ENCODE measurements at places on chromosomes 1 and 21. TPM values are rescaled to one million over a fixed set of nuclear protein-coding genes. Genes with fewer than 3 reads are reported as not detected.
A peak's percentile ranks its signal among the peaks of the same experiment; 100 is the strongest.

ZDHHC18 gene
- total RNA-seq = 16.2 TPM

GRCh38 chr1:7224644-7225043 lies 439.4 kb downstream of the CAMTA1 start:
- DNase-seq = peak; percentile 12
- H3K4me3 ChIP-seq = no peak overlapping the region
- H3K27ac ChIP-seq = no peak overlapping the region
- no peaks in the 10 kb centered on the region for H3K36me3 ChIP-seq

GUCA2A gene
- not detected for total RNA-seq

DNA sequence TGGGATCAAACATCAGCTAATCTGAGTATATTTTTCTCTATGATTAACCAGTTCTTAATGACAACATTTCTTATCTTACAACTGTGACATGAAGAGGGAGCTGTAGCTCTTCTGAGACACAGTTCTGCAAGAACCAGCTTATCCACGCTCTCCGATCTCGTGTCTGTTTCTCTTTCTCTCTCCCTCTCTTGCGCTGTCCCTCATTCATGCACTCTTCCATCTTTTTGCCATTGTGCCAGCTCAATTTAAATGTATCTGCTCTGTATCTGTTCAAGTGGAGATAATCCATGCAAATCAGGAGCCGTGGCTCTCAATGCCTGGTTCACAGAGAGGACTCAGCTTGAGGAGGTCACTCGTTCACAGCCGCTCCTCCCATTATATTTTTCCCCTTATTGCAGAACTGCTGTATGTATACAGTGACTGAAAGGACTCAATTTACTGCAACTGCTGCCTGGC lies 494.7 kb upstream of the ADGRL2 start:
- no peaks in the 10 kb centered on the region for H3K27me3 ChIP-seq
- peak overlapping the region; percentile 25 for H3K4me3 ChIP-seq
- no peak overlapping the region for H3K27ac ChIP-seq

OR2M5 gene
- total RNA-seq = not detected

GRCh38 chr1:67489643-67490042 lies 59.4 kb upstream of the SERBP1 start:
- no peak overlapping the region for H3K27ac ChIP-seq
- no peaks in the 10 kb centered on the region for H3K36me3 ChIP-seq
- peaks cover 2% of the 10 kb centered on the region for H3K27me3 ChIP-seq
- H3K4me1 ChIP-seq = no peaks in the 10 kb centered on the region
- DNase-seq = peak; percentile 30
- no peak overlapping the region for H3K4me3 ChIP-seq

ZNF593 gene
- 34.5 TPM for total RNA-seq

GRCh38 chr21:34302521-34302920 lies 61.3 kb upstream of the KCNE2 start:
- no peaks in the 10 kb centered on the region for H3K36me3 ChIP-seq
- H3K4me1 ChIP-seq = peaks cover 14% of the 10 kb centered on the region
- H3K27ac ChIP-seq = no peak overlapping the region
- H3K4me3 ChIP-seq = no peak overlapping the region
- no peak for DNase-seq

CYP2J2 gene
- 3.8 TPM for total RNA-seq

GPR37L1 gene
- total RNA-seq = not detected

PDZK1IP1 gene
- not detected for total RNA-seq

GRCh38 chr1:246221485-246222255 lies 285.4 kb downstream of the SMYD3 start:
- no peak overlapping the region for H3K4me3 ChIP-seq
- H3K36me3 ChIP-seq = no peaks in the 10 kb centered on the region
- H3K27ac ChIP-seq = no peak overlapping the region
- no peaks in the 10 kb centered on the region for H3K27me3 ChIP-seq
- H3K4me1 ChIP-seq = no peaks in the 10 kb centered on the region

- no peak for DNase-seq
- no peaks in the 10 kb centered on the region for H3K4me1 ChIP-seq
- H3K27me3 ChIP-seq = no peaks in the 10 kb centered on the region
- H3K36me3 ChIP-seq = no peaks in the 10 kb centered on the region
These were observed 303.7 kb downstream of the HLX start for GRCh38 chr1:221182791-221183533.

- no peaks in the 10 kb centered on the region for H3K27me3 ChIP-seq
- H3K36me3 ChIP-seq = no peaks in the 10 kb centered on the region
- no peak overlapping the region for H3K27ac ChIP-seq
- no peaks in the 10 kb centered on the region for H3K4me1 ChIP-seq
- DNase-seq = no peak
These were observed 56.8 kb downstream of the PRKAB2 start for GRCh38 chr1:147115496-147115895.

DNA sequence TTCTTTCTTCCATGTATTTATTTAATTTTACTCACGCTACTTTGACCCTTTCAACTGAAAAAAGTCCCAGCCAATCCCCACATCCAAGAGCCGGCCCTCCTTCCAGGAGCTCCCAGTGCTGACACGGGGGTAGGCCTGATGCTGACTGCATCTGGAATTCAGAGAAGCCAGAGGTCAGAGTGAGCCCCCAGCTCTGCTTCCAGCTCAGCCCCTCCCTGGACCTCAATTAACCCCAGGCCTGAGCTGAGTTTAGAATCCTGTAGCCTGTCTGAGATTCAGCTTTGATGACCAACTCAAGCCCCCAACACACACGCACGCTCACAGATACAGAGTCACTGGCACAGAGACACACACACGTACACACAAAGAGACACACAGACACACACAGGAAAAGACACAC lies 247.9 kb downstream of the NPHP4 start:
- peaks cover 14% of the 10 kb centered on the region for H3K27me3 ChIP-seq
- no peaks in the 10 kb centered on the region for H3K4me1 ChIP-seq
- no peaks in the 10 kb centered on the region for H3K36me3 ChIP-seq
- DNase-seq = no peak
- H3K4me3 ChIP-seq = no peak overlapping the region

GRCh38 chr1:85404408-85404807 lies 60.6 kb downstream of the DDAH1 start:
- no peaks in the 10 kb centered on the region for H3K4me1 ChIP-seq
- no peaks in the 10 kb centered on the region for H3K36me3 ChIP-seq
- H3K27ac ChIP-seq = no peak overlapping the region
- no peak overlapping the region for H3K4me3 ChIP-seq
- no peaks in the 10 kb centered on the region for H3K27me3 ChIP-seq

SIPA1L2 gene
- 143 TPM for total RNA-seq

DNA sequence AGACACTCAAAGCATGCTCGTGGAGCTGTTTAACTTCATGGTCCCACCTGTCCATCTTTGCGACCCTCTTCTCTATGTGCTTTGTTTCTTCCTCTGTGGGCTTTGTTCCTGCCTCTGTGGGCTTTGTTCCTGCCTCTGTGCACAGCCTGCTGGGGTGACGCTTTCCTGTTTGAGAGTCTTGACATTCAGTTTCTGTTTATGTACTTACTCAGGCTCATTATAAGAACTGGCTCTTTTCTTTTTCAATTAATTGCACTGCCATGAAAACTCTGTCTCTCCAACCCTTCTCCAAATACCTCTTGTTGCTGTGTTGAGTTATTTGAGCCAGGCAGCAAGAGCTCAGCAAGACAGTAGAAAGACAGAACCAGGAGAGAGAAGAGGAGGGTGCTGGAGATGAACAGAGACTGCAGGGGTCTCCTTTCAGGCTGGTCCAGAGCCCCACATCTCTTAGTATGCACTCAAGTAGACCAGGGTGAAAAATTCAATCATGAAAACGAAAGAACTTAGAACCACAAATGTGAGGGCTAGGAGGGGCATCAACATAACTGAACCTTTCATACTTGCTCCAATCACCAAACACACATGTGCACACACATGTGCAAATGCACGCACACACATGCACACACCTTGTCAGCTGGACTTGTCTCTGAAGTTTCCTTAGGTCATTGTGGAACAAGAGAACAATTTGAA lies 88.3 kb upstream of the SGIP1 start:
- no peaks in the 10 kb centered on the region for H3K27me3 ChIP-seq
- H3K36me3 ChIP-seq = no peaks in the 10 kb centered on the region
- no peak overlapping the region for H3K4me3 ChIP-seq
- H3K27ac ChIP-seq = no peak overlapping the region
- DNase-seq = no peak

OR10T2 gene
- total RNA-seq = not detected

S100A7A gene
- not detected for total RNA-seq

ESPN gene
- 9.7 TPM for total RNA-seq

PRPF38B gene
- total RNA-seq = 24.2 TPM

DNA sequence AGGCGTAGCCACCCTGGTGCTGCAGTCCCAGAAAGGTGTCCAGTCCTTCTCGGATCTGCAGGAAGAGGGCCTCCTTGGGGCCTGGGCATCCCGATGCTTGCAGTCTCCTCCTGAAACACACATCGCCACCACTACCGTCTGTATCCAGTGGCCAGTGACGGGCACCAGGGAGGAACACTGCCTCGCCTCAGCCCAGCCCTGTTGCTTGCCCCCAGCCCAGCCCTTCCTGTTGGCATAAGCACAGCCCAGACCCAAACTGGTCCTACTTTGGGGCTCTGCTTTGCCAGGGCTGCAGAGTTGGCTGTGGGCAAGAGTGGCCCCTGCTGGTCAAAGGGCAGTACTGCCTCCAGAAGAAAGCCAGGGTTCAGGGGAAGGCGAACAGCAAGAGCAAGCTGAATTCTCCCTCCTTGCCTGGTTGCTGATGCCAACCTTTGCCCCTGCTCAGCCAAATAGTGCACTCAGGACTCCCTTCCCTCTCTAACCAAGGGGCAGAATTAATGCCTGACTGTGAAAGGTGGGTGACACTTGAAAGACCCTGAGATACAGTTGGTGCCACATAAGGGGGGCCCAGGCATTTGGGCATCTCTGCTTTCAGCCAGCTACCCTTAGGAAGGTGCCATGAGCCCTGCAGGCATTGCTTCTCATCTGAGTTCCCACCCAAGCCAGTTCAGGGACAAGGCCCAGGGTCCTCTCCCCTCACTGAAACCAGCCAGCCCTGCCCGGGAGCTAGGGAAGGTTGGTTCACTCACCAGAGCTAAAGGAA lies 11.1 kb upstream of the ARHGEF2 start:
- H3K4me1 ChIP-seq = no peaks in the 10 kb centered on the region
- H3K4me3 ChIP-seq = no peak overlapping the region
- H3K27ac ChIP-seq = no peak overlapping the region
- no peaks in the 10 kb centered on the region for H3K27me3 ChIP-seq
- peak; percentile 76 for DNase-seq

CCDC181 gene
- total RNA-seq = 5.9 TPM

DNA sequence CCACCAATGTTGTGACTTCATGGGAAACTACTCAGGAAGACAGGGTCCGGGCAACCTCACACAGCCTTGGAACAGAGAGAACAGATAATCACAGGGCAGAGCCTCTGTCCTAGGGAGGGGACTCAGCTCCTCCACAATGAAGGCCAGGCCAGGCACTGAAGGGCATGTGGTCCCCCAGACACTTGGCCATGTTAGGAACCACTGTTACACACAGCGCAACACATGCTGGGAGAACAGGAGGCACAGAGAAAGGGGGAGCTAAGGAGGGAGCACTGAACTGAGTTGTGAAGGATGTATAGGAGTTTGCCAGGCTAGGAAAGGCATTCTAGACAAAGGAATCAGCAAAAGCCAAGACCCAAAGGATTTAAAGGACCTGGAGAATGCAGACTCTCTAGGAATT lies 127.6 kb downstream of the DMRTB1 start:
- no peaks in the 10 kb centered on the region for H3K36me3 ChIP-seq
- H3K4me3 ChIP-seq = no peak overlapping the region
- H3K4me1 ChIP-seq = no peaks in the 10 kb centered on the region
- no peaks in the 10 kb centered on the region for H3K27me3 ChIP-seq
- no peak overlapping the region for H3K27ac ChIP-seq
